WERI-Rb-1 (cell line): ENCODE measurements at places on chromosomes 1 and 21.

- DNase-seq, result no peak
Observed at GRCh38 chr1:5634893-5635292, 357.3 kb downstream of the NPHP4 start.

DNA sequence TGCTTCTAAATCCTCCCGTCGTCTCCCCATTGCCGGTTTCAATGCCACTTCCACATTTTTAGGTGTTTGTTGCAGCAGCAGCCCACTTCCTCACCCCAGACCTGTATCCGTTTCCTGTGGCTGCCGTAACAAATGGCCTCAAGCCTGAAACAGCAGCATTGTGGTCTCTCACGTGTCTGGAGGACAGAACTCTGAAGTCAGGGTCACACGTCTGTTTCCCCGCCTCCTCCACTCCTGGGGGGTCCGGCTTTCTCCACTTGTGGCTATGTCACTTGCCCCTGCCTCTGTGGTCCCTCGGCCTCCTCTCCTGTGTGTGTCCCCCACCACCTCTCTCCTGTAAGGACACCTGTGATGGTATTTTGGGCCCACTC lies 21.8 kb downstream of the TRPM2 start:
- no peak for DNase-seq

DNA sequence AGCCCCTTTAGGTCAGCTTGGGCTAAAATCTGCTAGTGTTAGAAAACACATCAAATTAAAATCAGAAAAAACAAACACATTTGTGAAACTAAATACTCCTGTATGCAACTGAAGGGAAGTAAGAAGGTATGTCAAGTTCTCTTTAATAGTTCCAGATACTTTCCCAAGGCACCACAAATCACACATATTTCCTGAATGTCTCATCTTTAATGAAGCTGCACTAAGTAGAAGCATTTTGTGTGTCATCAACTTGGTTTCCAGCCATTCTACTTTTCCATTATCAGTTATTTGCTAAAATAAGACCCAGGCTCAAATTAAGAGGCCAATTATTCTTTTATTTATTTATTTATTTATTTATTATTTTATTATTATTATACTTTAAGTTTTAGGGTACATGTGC lies 34.7 kb downstream of the CRB1 start:
- no peak for DNase-seq

GRCh38 chr1:110150330-110151174 lies at the start of gene SLC6A17:
Gene SLC6A17, plus strand, starts transcription at chr1:110150494. Its CDS starts 16,436 bp downstream, at chr1:110166930.
- DNase-seq, result peak; percentile 83

- no peak for DNase-seq
Observed at GRCh38 chr1:3836421-3836820, 20.6 kb downstream of the CEP104 start.

- DNase-seq, result no peak
Observed at GRCh38 chr1:163084330-163084729, 15.2 kb downstream of the RGS4 start.

- no peak for DNase-seq
Observed at GRCh38 chr1:217052196-217052595, 329.0 kb upstream of the ESRRG start.

- DNase-seq, result no peak
Observed at GRCh38 chr21:28993293-28993629, 584 bp upstream of the LTN1 start.

DNA sequence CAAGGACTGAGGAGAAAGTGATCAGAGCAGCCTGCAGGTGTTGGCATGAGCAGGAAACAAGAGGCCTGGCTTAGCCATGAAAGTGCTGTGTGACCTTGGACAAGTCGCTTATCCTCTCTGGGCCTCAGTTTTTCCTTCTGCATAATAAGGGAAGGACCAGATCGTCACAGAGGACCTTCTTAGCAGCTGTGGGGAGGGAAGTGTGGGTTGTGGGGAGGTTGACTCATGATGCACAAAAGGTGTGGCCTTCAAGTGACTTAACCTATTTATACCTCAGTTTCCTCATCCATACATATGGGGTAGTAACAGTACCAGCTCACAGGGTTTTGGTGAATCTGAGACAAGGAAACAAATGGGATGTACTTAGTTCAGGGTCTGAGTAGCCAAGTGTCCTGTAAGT lies 658.8 kb downstream of the MATN1 start:
- no peak for DNase-seq

DNA sequence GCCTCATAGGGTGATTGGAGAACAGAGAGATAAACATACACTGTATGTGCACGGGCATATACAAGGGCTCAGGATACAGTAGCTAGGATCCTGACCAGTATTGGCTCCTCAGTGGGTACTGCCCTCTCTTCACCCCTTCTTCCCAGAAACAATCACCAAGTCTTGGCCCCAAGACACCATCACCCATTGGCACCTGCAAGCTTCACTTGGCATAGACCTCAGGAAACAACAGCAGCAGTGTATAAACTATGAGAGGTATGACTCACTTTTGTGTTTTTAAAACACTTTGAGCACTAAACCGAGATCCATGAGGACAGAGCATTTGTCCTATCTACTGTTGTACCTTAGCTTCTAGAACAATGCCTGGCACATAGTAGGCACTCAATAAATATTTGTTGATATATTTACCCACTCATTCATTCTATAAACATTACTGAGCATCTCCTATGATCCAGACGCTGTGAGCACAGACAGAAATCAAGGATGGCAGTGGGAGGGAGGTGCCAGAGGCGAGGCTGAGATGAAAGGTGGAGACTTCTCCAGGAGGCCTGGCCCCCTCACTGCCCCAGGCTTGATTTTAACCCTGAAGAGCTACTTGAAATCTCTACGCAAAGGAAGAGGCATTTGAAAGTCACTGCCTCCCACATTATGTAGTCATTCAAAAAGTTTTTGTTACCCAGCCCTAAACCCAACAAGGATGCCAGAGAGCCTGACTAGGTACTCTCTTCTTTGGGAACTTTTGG lies 95.2 kb downstream of the CAMK2N1 start:
- no peak for DNase-seq

GRCh38 chr1:115476616-115477015 lies 138.6 kb upstream of the NGF start:
- no peak for DNase-seq

DNA sequence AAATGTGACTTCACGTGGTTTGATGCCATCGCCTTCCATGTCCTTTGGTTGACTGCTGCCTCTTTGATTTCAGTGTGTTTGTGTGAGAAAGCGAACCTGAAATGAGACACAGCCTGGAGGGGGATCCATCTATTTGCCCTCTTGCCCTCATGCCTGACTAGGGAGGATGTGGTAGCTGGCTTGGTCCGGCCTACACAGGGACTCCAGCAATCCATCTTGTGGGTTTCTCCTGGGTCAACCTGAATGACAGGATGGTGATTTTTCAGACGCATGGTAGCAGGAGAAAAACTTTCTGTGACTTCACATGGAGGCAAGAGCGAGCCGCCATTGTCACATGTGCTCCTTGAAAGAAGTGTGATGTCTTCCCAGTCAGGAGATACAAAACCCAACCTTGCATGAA lies 117.9 kb upstream of the DNAH14 start:
- no peak for DNase-seq

DNA sequence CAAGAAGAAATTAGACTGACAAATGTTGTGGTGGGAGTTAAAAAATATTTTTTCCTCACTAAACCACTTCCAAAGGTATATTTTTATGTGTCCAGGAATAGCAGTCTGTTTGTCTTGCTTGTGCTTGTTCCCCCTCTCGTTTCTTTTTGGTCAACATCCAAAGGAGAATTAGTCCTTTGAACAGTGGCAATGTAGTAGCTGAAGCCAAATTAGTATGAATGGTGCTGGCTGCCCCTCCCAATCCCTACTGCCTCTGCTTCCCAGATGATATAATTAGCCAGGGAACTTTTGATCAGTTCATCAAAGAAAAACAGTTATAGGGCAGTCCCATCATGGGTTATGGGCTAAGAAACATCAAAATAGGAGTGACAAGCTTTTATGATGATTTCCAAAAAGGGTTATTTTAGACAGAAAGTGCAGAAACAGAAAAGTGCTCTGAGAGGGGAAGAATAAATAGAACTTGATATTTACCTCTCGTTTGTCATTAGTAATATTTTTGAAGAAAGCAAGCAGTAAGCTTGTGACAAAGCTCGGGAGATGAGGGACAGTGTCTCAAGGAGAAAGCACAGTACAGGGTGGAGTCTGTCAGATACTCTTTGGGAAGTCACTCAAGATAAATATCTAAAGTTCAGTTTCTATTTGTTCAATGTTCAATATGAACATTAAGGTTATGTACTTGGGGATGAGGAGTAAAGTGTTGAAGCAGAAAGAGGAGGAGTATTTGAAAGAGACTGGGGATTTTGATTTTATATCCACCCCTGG lies 239.1 kb downstream of the HLX start:
- DNase-seq, result no peak

GRCh38 chr1:70840260-70840953 lies 207.2 kb downstream of the PTGER3 start:
- DNase-seq, result no peak

DNA sequence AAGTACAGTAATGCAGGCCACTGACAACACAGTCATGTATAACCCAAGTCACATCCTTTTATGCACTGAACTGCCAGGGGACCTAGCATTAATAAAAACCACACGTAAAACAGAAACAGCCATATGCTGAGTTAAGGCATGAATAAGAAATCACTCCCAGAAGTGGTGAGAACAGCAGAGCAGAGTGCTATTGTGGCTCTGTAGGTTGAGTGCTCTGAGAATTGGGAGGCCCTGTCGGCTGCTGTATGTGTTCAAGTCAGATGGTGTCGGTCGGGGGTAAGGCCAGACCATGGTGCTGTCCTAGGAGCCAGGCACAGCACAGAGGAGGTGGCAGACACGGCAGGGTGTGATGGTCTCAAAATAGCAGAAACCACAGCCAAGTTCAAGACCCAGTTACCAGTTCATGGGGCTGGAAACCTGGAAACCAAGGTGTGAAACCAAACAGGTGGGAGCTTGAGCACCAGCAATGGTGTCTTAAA lies 126.6 kb upstream of the COA6 start:
- DNase-seq, result no peak

- DNase-seq, result no peak
Observed at GRCh38 chr21:29201186-29201585, 70.7 kb downstream of the MAP3K7CL start.

DNA sequence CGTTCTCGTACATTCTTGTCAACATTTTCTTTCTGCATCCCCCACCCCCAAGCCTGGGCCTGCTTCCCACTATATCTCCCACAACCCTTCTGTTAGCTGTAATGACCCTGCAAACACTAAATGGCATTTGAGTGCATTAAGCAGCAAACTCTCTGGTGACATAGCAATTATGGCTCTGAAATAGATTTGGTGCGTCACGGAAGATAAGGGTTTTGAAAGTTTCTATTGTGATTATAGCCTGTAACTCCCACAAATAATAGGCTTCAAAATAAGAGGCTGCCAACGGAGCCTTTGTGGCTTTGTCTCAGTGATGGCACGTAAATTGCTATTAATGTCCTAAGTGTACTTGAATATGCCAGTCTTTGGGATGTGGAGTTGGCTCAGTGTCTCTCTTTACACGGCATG lies 277.6 kb downstream of the PBX1 start:
- DNase-seq, result no peak

DNA sequence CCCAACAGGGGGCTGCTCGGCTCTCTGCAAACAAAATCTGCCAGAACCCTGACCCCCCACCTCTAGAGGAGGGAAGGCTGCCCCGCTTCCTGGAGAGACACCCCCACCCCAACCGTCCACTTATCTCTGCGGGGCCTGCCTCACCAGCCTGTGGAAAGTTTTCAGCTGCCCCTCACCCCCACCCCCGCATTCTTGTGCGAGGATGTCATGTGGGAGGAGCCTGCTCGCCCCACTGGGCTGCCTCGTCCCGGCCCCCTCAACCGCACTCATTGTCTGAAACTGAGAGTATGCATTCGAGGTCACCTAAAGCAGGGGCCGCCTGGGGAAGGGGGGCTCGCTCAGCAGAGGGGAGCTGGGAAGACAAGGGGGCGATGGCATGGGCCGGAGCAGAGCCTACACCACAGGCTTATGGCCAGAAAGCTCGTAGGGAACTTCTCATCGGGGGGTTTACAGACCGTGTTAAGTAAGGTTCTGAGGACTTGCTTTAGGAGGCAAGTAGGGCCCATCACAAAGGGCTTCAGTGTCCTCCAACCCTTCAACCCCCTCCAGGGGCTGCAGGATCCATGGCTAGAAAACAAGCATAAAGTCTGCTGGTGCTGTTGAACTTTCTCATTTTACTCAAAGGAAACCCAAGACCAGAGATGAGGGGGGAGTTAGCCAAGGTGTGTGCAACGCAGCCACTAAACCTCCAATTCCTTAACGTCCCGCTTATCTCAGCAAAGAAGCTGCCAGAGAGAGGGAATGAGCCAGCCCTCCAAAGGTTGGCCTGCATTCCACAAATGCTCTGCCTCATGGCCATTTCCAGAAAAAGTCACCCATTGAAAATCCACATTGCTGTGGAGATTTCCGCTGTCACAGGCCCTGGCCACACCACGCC lies 9.4 kb downstream of the EPHA2 start:
- no peak for DNase-seq

- no peak for DNase-seq
Observed at GRCh38 chr1:21816602-21817302, 4.7 kb downstream of the LDLRAD2 start.

- DNase-seq, result peak; percentile 74
Observed at GRCh38 chr1:87131809-87132283, 196.8 kb upstream of the LMO4 start.

- DNase-seq, result peak; percentile 32
Observed at GRCh38 chr1:24929398-24930259, 447 bp downstream of the RUNX3 start.

GRCh38 chr1:198780376-198780775 lies 141.5 kb downstream of the PTPRC start:
- no peak for DNase-seq

DNA sequence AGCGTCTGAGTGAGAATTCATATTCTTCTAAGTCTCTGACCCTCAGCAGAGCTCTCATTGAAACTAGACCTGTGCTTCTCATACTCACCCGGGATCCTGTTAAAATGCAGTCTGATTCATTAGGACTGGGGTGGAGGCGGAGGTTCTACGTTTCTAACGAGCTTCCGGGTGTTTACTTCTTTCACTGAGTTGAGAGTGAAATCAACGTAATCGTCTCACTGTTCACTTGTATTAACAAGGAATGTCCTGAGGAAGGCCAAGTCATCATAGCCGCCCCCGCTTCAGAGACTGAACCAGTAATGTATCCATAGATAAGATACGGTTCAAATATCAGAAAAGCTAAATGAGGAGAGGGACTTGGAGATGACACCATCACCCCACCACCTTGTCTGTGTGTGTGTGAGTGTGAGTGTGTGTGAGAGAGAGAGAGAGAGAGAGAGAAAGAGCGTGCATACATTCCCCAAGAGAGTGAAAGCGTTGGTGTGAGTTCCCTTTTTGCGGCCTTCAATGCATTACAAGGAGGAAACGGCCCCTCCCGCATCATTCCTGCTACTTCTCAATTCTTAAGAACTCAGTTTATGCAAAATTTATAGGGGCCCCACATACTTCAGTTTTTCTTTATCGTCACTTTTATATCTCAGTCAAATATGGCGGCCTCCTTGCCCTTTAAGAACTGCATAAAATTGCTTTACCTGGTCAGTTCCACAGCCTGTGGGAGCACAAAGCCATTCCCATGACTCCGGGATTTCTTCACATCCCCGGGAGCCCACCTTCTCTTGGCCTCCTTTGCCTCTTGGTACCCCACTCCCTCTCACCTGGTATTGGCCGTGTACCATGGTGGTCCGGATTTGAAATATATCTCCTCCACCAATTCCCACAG lies 19.8 kb downstream of the KMO start:
- DNase-seq, result no peak
